ENCODE measurements at places on chromosomes 7 and 10. TPM values are rescaled to one million over a fixed set of nuclear protein-coding genes. Genes with fewer than 3 reads are reported as not detected.

- no peaks in the 10 kb centered on the region for H3K36me3 ChIP-seq
- H3K4me1 ChIP-seq = no peaks in the 10 kb centered on the region
- no peak overlapping the region for H3K27ac ChIP-seq
- H3K4me3 ChIP-seq = no peak overlapping the region
- no peaks in the 10 kb centered on the region for H3K27me3 ChIP-seq
- DNase-seq = no peak
Observed at GRCh38 chr10:58373442-58373827, 11.8 kb upstream of the TFAM start.

- DNase-seq = no peak
- H3K4me1 ChIP-seq = no peaks in the 10 kb centered on the region
- H3K27ac ChIP-seq = no peak overlapping the region
- H3K36me3 ChIP-seq = no peaks in the 10 kb centered on the region
- H3K4me3 ChIP-seq = no peak overlapping the region
Observed at GRCh38 chr10:29881336-29881771, 178.0 kb downstream of the JCAD start.

Gene GRM3
- not detected for total RNA-seq

Gene GIMAP8
- total RNA-seq = 37.3 TPM

- no peak overlapping the region for H3K27ac ChIP-seq
- H3K27me3 ChIP-seq = no peaks in the 10 kb centered on the region
- H3K4me1 ChIP-seq = no peaks in the 10 kb centered on the region
- no peak for DNase-seq
Observed at GRCh38 chr10:112969542-112969941, 19.5 kb downstream of the TCF7L2 start.

GRCh38 chr7:2602406-2603043, 29.3 kb upstream of the TTYH3 start:
- H3K36me3 ChIP-seq = peaks cover 61% of the 10 kb centered on the region
- H3K27ac ChIP-seq = no peak overlapping the region
- DNase-seq = no peak
- no peaks in the 10 kb centered on the region for H3K27me3 ChIP-seq
- no peak overlapping the region for H3K4me3 ChIP-seq

- H3K4me1 ChIP-seq = no peaks in the 10 kb centered on the region
- H3K27ac ChIP-seq = no peak overlapping the region
- no peaks in the 10 kb centered on the region for H3K27me3 ChIP-seq
- DNase-seq = no peak
Observed at GRCh38 chr10:102702742-102703141, 11.5 kb downstream of the ARL3 start.

- no peak overlapping the region for H3K27ac ChIP-seq
- H3K36me3 ChIP-seq = no peaks in the 10 kb centered on the region
- no peak overlapping the region for H3K4me3 ChIP-seq
- DNase-seq = no peak
Observed at GRCh38 chr10:18829259-18829658, 170.0 kb downstream of the ARL5B start.

DNA sequence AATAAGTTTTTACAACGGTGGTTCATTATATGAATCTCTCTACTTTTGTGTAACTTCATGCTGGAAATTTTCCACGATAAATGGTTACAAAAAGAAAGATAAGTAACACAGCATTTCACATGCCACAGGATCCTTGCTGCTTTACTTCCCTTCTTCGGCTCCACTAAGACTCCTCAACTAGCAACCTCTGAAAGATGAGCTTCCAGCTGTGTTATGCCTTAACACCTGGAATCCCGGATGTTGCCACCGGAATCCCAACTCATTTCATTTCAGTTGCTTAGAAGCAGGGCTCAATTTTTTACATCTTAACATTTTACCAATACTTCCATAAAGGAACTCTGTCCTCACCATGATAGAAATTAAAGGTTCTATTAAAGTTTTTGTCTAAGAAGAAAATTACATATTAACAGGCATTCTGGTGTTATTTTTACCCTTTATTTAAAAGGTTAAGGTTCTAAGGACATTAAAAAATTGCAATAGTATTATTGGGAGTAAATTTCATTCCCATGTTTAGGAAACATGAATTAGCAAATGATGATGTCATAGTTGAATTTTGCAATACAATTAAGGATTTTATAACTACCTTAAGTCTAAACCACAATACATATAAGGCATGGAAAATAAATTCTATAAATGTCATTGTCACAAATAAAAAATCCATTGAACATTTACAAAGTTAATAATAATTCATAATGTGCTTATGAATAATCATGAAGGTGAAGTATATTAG, 57.1 kb upstream of the IL6 start:
- no peak for DNase-seq
- no peaks in the 10 kb centered on the region for H3K27me3 ChIP-seq
- H3K36me3 ChIP-seq = no peaks in the 10 kb centered on the region

DNA sequence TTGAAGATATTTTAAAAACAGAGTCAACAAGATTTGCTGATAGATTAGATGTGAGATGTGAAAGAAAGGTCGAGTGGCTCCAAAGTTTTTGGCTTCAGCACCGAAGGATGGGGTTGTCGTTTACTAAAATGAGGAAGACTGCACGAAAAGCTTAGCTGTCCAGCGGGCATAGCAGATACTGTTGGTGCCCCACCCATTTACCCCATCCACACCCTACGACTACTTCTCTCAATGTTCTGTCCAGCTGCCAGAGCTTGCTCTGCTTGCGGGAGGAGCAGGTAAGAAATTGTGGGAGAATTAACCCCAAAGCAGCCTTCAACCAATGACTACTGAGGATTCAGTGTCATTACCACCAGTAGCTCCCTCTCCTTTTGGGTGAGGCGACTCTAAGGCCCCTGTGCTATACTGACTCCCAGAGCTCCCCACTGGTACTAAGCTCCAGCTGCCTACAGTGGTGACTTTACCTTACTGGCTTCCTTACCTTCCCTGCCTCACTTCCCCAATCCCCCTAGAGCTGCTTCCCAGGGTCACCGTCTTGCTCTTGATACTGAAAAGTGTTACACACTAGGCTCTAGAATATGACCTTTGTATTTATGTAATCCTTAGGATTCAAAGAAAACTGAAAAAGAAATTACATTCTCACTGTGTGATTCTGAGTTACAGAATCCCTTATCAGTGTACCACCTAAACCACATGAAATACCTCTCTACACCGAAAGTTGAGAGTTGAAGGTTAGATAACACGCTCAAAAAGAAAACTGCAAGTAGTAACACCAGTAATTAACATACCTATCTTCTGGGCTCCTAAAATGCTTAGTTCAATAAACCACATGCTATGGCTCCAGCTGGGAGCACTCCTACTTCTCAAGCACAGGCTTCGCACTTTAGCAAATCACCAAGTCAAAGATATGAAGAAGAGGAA, 22.3 kb downstream of the CACUL1 start:
- no peak for DNase-seq
- H3K36me3 ChIP-seq = no peaks in the 10 kb centered on the region
- peaks cover 87% of the 10 kb centered on the region for H3K4me1 ChIP-seq
- no peak overlapping the region for H3K27ac ChIP-seq
- no peak overlapping the region for H3K4me3 ChIP-seq

Data from left lung (tissue), 14 donors.